ENCODE measurements at places on chromosomes 6 and 20.
A peak's percentile ranks its signal among the peaks of the same experiment; 100 is the strongest.

DNA sequence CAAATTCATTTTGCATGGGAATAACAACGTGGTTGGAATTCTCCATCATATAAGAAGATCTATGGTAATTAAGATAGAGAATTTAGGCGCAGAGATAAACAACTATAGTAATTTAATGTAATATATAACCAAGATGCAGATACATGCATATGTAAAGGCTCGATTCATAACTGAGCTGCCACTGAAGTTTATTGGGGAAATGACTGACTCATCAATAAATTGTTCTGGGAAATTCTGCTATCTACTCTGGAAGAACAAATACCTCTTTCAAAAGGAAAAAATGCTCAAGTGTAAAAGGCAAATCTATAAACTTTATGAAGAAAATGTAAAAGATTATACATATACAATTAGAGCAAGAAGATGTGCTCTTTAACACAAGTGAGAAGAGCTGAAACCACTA lies 596.4 kb downstream of the MMUT start:
- no peak for DNase-seq

GRCh38 chr6:78484198-78485064 lies 382.9 kb upstream of the IRAK1BP1 start:
- no peak for DNase-seq

DNA sequence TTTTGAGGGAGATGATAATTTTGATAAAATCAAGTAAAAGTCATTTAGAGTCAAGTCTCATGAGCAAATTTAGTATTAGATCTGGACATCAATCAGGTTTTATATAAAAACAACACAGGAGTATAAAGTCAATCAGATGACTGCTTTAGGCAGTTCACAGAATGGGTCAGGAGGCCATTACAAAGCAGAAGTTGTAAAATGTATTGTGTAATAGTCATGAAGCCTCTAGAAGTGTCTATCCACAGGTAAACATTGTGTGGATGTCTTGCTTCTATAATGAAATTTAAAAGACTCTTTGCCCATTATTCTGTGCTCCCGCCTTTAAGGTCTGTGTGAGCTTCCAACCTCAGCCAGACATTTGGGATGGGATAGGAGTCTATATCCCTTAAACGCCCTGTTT lies 28.8 kb downstream of the MAP7 start:
- no peak for DNase-seq

DNA sequence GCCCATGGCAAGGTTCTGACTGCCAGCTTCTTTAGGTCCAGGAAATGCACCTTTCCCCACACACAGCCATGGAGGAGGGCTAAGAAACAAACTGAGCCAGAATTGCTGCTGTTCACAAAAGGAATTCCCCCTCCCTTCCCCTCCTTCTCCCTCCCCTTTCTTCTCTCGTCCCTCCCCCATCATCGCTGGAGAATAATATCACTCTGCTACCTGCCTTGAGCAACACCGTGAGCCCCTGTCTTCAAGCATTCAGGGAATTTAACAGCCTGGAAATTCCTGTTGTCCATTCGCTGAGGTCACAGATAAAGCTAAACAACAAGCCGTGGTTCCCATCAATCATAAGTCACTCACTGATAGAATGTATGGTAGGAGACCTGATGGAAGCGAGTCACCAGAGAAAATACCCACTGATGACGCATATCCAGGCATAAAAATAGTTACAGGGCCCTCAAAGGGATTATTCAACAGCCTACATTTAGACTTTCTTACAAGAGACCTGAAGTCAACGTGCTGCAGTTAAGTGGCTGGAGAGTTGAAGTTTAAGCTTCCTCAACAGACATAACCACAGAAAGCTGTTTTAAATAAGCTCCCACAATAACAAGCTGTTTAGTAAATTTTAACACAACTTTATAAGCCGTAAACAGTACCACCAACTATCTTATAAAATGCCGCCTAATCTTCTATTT lies 59.7 kb downstream of the HIVEP2 start:
- peak; percentile 66 for DNase-seq

GRCh38 chr6:15110726-15111354 lies 135.0 kb upstream of the JARID2 start:
- DNase-seq: no peak

DNA sequence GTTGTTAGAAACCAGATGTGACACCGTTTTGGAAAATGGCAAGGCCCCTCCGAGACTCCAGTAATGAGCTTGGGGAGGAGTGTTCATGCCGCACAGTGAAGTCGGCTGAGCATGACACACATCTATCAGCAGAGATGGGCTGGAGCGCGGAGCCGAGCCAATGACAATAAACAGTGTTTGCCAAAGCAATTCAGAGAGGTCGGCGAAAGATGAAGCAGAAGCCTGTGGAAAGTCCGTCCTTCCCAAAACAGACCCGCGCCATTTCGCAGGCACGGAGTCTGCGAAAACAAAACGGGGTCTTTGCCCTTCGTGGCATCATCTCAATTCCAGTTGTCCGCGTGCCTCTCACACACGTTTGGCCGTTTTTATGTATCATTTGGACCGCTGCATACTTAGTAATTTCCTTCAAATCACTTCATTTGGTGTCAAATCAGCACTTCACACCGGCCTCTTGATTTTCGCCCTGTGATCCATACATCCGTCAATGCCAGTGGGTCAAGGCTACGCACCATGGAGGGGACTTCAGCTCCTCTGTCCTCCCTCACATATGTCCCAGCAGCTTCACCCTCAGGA lies 71.3 kb downstream of the SULF2 start:
- DNase-seq: no peak

DNA sequence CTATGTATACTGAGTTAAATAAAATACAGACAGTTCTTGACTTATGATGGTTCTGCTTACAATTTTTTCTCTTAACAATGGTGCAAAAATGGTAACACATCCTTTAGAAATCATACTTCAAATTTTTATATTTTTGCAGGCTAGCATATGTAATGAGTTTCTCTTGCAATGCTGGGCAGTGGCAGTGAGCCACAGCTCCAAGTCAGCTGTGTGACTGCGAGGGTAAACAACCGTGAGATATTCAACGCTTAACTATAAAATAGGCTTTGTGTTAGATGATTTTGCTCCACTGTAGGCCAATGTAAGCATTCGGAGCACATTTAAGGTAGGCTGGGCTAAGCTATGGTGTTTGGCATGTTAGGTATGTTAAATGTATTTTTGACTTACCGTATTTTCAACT lies 136.1 kb downstream of the PLCB4 start:
- no peak for DNase-seq

- DNase-seq: no peak
Measured at GRCh38 chr6:132937466-132937906, 123.1 kb downstream of the RPS12 start.

DNA sequence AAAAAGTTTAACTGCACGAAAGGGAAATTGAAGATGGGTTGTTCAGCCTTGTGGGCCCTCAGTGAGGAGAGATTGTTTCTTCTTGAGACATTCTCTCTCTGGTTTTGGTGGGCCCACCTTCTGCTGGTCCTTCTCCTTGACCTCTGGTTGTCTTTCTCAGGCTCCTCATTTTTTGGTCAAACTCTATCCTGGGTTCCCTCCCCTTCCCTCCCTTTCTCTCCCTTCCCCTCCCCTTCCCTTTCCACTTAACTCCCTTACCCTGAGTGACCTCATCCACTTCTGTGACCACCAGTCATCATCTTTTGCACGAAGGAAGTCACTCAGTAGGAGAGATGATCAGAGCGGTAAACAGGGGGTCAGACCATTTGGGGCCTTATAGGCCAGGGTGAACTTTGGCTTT lies 71.5 kb upstream of the RALY start:
- no peak for DNase-seq

DNA sequence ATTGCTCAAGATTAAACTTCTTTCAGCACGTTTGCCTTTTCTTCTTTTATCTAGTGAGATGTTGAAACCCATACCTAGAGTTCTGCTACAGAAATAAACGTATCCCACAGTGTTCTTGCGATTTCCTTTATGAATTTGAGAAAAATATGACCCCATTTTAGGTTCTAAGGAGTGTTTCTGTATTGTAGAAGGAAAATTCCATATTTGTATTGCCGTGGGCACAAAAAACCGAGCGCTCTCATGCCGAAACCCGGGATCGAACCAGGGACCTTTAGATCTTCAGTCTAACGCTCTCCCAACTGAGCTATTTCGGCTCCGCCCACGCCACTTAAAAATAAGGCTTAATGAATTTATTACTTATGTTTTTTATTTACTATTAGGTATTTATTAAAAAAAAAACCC lies 23.7 kb downstream of the ZNF311 start:
- DNase-seq: peak; percentile 70

DNA sequence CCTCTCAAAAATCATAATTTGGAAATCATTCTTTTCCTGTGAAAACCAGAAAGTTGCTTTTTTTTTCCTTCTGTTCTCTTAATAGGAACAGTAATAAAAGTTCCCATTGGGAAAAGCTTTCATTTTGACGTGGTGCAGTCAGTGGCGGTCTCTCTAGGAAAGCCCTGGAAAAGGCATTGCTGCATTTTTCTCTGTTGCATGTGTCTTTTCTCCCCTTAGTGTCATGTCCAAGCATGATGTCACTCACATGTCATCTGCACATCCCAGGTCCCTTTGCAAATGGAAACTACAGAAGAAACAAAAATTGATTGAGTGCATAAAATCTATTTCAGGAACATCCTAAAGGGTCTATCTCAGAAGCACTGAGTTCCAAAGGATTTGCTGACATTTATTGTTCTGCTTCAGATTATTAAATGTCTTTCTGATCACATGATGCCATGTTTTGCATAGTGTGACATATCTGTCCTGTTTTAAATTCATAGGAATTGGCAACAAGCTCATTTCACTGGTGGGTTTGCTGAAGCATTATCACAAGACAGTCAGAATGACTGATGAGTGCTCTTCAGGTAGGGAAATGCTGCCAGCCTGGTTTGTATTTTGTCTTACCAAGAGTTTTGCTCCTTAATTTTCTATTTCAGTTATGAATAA lies 208.7 kb downstream of the SOX4 start:
- no peak for DNase-seq

- DNase-seq: no peak
Measured at GRCh38 chr20:4910951-4911350, 90.4 kb downstream of the SLC23A2 start.

GRCh38 chr6:36542041-36542440 lies 5.2 kb downstream of the STK38 start:
- no peak for DNase-seq

DNA sequence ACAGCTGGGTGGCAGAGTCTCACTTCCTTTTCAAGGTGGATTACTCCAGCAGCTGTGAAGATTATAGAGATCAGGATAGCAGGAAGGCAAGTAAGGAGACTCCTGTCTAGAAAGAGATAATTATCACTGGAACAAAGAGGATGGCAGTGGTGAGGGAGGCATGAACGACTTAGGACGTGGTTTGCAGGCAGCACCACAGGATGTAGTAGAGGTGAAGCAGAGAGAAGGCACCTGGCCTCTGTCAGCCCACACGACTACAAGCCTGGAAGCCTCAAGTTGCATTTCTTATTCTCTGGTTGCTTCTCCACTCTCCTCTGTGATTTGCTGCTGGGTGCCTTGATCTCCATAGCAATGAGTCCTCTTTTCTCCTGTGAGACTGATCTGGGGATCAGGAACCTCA lies 62.7 kb downstream of the TSHZ2 start:
- no peak for DNase-seq

DNA sequence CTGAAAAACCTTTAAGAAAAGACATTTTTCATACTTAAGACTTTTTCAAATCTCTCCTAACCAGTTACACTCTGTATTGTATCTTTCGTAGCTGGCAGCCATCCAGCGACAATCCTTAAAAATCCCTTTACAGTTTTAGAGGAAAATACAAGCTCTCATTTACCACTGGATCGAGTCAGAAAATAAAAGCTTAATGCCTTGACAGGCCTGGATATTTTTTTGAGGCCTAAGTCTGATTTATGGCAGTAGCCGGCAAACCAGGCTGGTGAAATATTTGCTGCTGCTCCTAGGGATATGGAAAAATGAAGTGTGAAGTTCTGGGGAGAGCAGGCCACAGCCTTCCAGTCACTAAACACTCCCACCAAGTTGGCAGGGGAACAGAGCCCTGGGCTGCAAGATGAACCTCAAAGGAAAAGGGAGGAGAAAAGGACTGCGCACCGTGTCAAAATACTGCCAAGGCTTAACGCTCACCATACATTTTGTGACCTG lies 213.0 kb upstream of the SUPT3H start:
- DNase-seq: no peak

Data from CD4-positive, alpha-beta T cell treated with Interferon gamma for 1 hour (primary cell).